Cardiac muscle cell (in vitro differentiated cells and primary cell): ENCODE measurements at places on chromosomes 11 and 22. TPM values are rescaled to one million over a fixed set of nuclear protein-coding genes. Genes with fewer than 3 reads are reported as not detected.

- H3K4me1 ChIP-seq = no peaks in the 10 kb centered on the region
- H3K27me3 ChIP-seq = peaks cover 37% of the 10 kb centered on the region
- DNase-seq = no peak
- no peak overlapping the region for H3K27ac ChIP-seq
These were observed 66.6 kb upstream of the PRODH start for GRCh38 chr22:19002684-19003038.

GRCh38 chr11:108732395-108732794 lies 67.5 kb downstream of the DDX10 start:
- DNase-seq = no peak
- H3K36me3 ChIP-seq = no peaks in the 10 kb centered on the region
- no peak overlapping the region for H3K4me3 ChIP-seq
- H3K4me1 ChIP-seq = no peaks in the 10 kb centered on the region
- no peaks in the 10 kb centered on the region for H3K27me3 ChIP-seq

GRCh38 chr11:21896216-21896615 lies 296.7 kb upstream of the ANO5 start:
- H3K4me1 ChIP-seq = peaks cover 36% of the 10 kb centered on the region
- H3K27me3 ChIP-seq = no peaks in the 10 kb centered on the region
- H3K27ac ChIP-seq = no peak overlapping the region
- DNase-seq = no peak
- H3K4me3 ChIP-seq = no peak overlapping the region
- H3K36me3 ChIP-seq = no peaks in the 10 kb centered on the region

DNA sequence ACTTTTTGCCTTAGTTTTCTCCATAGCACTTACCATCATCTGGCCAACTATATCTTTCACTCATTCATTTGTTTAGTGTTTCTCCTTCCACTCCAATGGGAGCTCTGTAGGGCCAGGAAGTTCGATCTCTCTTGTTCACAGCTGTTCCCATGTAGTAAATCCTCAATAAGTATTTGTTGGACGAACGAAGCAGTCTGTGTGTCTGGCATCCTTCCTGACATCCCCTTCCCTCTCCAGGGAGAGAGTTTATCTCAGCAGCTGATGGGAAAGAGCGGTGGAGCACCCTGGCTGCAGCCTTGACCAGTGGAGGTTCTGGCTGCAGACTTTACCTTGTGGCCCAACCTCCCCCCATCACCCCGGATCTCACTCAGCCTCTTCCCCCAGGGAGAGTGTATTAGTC lies 141.7 kb downstream of the CHST1 start:
- no peak for DNase-seq
- no peak overlapping the region for H3K27ac ChIP-seq
- H3K4me3 ChIP-seq = no peak overlapping the region
- H3K36me3 ChIP-seq = no peaks in the 10 kb centered on the region

- DNase-seq = no peak
- no peaks in the 10 kb centered on the region for H3K27me3 ChIP-seq
- no peaks in the 10 kb centered on the region for H3K36me3 ChIP-seq
- no peak overlapping the region for H3K27ac ChIP-seq
- peaks cover 10% of the 10 kb centered on the region for H3K4me1 ChIP-seq
- H3K4me3 ChIP-seq = no peak overlapping the region
These were observed 13.0 kb downstream of the TBC1D10A start for GRCh38 chr22:30313527-30314363.

DNA sequence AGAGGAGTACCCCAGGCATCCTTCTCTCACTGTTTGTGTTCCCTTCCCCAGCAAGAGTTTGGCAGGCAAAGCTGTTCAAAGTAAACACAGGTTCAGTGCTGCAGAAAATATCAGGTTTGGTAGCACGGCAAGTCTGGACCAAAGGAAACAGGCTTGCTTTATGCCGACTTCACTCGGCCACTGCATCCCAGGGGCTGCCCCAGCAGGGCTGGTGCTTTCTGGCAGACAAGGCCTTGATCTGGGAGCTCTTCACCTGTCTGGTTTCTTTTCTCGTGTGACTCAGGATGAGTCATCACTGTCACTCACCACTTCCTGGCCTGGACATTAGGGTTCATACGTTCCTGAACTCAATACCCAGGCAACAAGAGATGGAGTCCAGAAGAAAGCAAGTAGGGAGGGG lies 52.6 kb upstream of the NAV2 start:
- no peak for DNase-seq
- H3K36me3 ChIP-seq = no peaks in the 10 kb centered on the region
- H3K27ac ChIP-seq = no peak overlapping the region
- H3K4me3 ChIP-seq = no peak overlapping the region
- peaks cover 91% of the 10 kb centered on the region for H3K27me3 ChIP-seq

The C1QTNF5 gene
- 3.4 and 8.0 TPM in 2 replicates for total RNA-seq

The C11orf42 gene
- total RNA-seq = not detected in 2 replicates

The CCS gene
- total RNA-seq = 73.1 and 86.6 TPM in 2 replicates

The SLC29A2 gene
- total RNA-seq = 30.2 and 36.8 TPM in 2 replicates

The NXPE2 gene
- total RNA-seq = 0.18 and 0.48 TPM in 2 replicates
